ENCODE measurements at places on chromosomes 11 and 22. TPM values are rescaled to one million over a fixed set of nuclear protein-coding genes. Genes with fewer than 3 reads are reported as not detected.

CBY1 gene
- 16.4 TPM for total RNA-seq

GRCh38 chr11:5899534-5899933, 6.5 kb downstream of the OR52E5 start:
- no peak for DNase-seq

BATF2 gene
- total RNA-seq, result 0.19 TPM

DNA sequence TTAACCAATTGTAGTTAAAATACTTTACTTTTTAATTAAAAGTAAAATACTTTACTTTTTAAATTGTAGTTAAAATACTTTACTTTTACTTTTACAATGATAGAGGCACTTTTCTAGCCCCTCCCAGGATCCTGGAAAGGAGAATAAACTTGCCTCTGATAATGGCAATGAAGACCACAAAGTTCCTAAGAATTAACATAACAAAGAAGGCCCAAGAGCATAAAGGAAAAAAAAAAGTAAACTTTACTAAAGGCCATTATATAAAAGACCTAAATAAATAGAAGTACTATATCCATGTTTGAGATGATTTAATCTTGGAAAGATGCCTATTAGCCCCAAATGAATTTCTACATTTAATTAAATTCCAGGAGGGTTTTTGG, 129.1 kb upstream of the THY1 start:
- DNase-seq, result no peak

DNA sequence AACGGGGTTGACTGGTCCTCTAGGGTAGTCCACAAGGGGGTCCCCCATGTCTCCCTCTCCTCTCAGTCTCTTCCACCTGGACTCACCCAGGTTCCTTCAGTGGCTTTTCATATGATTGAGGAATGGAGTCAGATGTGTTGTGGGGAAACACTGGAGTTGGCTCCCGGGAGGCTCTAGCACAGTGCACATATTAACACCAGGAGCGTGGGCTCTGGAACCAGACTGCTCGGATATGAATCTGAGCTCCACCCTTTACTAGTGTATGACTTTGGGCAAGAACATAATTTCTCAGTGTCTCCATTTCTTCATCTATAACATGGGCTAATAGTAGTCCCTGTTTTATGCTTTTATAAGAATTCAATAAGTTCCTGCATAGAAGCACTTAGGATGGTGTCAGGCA, 157.0 kb downstream of the GRIK4 start:
- no peak for DNase-seq

PGA5 gene
- total RNA-seq, result 2.0 TPM

GRCh38 chr22:39537975-39538374, 5.4 kb upstream of the RPS19BP1 start:
- DNase-seq, result no peak

DNA sequence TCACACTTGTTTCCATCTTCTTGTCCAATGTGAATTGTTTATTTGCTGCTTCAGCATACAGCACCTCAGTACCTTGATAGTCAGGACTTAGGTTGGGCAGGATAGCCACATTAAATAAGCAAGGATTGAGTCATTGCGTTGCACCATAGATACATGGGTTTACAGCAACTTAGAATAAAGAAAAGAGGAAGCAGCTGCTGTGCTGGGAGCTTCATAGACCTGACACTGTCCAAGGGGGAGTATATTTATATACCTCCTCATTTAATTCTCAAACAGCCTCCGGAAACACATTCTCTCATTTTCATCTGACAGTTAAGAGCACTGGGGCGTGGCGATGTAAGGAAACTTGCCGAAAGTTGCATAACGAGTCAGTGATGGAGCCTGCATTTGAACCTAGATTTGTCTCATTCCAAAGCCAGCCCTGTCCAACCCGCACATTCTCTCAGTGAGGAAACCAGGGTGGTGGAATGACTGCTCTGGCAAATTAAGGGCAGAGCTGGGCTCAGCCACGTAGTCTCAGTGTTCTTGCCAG, 42.2 kb downstream of the UBASH3B start:
- peak; percentile 59 for DNase-seq

DNA sequence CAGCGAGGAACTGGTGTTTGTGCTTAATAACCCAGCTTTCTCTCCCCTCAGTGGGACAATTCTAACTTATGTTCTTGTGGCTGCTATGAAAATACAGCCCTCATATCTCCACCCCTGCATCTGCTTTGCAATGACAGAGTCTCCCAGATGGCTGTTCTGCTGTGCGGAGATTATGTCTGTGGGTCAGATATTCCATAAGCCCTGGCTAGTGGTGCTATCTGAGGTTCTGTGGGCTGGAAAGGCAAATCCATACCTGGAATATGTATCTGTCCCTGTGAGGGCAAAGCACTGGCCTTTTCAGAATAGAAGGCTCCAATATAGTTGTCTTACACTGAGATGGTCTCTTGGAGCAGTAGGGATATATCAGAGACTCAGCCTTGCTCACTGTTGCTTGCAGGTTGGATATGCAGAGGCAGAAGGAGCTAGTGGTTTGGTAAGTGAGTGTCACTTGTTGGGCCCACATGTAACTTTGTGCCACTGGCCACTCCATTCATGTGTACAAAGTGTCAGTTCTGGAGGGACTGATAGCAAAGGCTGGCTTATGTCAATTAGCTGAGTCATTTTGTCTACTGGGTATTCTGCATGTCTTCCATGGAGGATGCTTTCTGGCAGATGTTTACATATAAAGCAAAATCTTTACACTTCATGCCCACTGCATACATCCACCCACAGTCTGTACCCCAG, 246.6 kb downstream of the FAM76B start:
- no peak for DNase-seq

CHRM1 gene
- not detected for total RNA-seq

PNPLA3 gene
- 21.7 TPM for total RNA-seq

- DNase-seq, result peak; percentile 29
Measured at GRCh38 chr11:134272381-134273316, 3.5 kb upstream of the GLB1L3 start.

DNA sequence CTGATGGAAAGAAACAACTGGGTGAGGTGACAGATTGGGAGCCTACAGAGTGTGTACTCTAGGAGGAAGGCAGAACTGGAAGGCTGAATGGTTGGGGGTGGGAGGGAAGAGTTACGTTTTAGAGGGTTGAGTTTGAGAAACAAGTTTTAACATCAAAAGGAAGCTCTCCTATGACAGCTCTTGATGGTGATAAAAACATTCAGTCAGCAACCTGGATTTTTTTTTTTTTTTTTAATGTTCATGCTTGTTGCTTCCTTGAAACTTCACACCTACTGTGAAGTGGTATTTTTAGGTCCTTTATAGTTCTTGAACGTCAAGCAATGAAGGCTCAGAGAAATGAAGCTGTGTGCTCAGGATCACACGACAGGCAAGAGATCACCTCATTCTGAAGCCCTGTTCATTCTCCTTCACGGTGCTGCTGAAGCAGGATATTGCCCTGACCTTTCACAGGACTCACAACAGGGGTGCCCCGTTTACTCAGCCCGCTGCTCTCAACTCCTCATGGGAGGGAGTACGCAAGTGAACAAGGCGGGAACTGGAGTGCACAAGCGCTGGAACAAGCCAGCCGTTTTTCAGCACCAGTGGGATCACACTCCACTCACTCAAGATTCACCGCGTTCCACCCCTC, 1.6 kb upstream of the TMEM109 start:
- DNase-seq, result no peak

GRCh38 chr11:67213178-67213621, 53.1 kb upstream of the GRK2 start:
- DNase-seq, result no peak

DNA sequence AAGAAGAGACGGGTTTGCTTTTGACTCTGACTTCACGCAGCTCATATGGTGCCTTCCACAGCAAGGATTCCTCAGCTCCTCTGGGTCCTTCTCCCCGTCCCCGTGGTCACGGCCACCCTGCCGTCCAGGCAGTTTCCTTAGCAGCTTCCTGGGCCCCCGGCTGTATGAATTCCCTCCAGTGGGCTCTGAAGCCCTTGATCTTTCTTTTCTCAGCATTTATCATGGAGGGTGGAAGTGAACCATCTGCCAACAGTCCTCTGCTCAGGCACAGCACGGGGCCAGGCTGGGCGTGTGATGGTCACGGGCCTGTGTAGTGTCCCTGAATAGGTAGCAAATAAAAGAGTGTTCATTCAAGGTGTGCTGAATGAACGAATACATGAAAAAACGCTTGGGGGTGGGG, 782.4 kb downstream of the BRD1 start:
- DNase-seq, result no peak

GRCh38 chr11:133555034-133555433, 22.7 kb upstream of the OPCML start:
- DNase-seq, result no peak

DNA sequence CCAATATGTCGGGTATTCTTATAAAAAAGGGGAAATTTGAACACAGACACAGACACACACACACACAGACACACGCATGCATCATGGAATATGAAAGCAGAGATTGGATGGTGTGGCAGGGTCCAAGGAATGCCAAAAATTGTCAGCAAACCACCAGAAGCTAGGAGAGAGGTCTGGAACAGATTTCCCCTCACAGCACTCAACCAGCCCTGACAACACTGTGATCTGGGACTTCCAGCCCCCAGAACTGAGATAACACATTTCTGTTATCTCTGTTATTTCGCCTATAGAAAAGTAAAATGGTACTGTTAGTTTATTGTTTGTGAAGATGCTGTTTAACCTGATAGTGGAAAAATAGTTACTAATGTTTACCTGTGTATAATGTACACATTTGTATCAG, 145.4 kb upstream of the ZBED5 start:
- no peak for DNase-seq

NRXN2 gene
- total RNA-seq, result 50.4 TPM

DNA sequence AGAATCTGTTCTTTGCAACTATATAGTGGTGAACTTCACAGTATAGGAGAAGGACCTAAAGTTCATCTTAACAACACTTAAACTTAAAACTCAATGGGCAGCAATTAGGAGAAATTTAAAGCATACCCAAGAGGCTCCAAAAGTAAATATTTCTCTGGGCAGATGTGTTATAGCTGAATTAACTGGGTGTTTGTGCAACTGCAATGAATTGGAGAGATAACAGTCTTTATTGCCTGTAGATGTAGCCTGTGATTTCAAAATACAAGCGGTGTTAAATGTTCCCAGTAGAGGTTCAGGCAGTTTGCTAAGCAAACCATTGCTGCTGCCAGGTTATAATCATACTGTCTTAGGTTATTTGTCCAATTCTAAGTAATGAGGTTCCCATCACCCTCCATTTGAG, 294.1 kb upstream of the MTNR1B start:
- no peak for DNase-seq

- DNase-seq, result no peak
Measured at GRCh38 chr11:44235765-44236201, 74.2 kb downstream of the ALX4 start.

All from LHCN-M2 (cell line).